ENCODE measurements at places on chromosomes 3 and 15.

DNA sequence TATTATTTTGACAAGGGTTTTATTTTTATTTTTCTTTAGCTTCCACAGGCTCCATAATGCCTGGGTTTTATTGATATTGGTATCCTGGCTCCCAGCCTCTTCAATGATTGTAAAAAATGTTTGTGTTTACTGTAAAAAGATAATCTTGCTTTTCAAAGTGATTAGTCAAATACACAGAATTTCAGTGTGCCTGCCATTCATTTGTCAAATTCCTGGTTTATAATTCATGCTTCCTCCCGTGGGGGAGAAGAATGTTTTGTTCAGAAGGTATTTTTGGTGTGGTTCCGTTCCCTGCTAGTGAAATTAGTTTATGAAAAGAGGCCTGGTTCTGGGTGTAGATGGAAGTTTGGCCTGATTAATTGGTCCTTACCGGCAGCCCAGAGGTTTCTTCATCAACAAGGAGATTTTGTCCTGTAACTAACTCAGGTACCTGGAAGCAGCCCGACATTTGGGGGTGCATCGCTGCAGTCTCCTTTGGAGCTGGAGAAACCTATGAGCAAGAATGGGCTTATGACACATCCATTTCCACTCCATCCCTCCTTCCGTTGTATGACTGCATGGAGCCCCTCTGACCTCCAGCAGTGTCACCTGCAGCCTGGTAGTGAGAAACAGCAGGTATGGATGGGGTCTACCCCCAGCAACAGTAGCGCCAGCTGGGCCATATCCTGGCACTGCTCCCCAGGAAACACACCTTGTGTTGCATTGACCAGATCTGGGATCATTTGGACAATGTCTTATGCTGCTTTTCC, 101.5 kb downstream of the PGPEP1L start:
- no peak for DNase-seq

DNA sequence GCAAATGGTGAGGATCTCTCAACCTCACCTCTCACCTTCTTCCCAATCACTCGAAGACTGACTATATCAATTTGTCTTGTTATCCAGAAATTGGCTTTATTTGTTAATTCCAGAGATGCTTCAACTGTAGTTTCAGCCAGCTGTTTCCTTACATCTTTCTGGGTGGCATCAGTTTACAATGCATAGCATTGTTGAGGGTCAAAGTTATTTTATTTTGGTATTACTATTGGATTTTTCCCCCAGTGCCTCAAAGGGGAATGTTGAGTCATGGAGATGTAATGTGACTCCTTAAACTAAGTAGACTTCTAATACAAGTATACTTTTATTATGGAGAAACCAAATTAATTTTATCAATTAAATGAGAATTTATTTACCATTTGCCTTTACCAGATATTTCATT, 351.6 kb downstream of the TIGIT start:
- no peak for DNase-seq

DNA sequence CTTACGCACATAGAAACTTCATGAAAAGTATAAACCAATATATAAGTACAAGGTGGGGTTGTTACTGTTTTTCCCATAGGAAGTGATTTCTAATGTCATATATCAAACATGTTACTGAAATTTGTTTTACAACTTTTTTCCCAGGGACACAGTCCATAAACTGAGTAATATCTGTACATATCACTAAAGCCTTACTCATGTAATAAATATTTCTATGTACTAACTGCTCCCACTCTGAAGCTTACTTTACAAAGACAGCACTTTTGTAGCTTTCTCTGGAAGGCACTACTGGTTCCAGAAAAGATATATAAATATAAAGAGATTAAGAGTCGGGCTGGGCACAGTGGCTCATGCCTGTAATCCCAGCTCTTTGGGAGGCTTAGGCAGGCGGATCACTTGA, 91.7 kb downstream of the MYO5A start:
- no peak for DNase-seq

- no peak for DNase-seq
These were observed 567.8 kb downstream of the ROBO1 start for GRCh38 chr3:79199966-79200365.

DNA sequence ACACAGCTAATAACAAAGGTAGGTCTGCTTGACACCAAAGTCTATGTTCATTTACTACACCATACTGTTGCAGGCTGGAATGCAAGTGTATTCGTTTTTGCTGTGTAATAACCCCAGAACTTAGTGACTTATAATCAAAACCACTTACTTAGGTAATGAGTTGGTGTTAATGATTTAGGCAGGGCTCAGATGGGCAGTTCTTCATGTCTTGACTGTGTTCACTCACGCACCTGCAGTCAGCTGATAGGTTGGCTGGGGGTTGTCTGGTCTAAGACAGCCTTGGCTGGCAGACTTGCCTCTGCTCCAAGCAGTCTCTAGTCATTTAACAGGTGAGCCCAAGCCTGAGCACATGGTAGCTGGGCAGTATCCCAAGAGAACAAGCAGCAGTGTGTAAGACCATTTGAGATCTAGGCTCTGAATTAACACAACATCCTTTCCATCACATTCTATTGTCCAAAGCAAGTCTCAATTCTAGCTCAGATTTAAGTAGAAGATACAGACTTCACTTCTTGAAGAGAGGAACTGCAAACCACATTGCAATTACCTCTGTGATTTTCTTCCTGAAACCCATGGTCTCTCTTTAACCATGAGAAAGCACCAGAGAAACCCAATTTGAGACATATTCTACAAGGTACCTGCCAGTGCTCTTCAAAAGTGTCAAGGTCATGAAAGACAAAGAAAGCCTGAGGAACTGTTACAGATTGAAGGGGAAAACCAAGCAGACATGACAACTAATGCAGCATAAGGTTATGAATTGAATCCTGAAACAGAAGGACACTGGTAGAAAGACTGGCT, 13.3 kb upstream of the DCLK3 start:
- DNase-seq: no peak

GRCh38 chr3:178851564-178851963, 220.0 kb downstream of the ZMAT3 start:
- DNase-seq: no peak

DNA sequence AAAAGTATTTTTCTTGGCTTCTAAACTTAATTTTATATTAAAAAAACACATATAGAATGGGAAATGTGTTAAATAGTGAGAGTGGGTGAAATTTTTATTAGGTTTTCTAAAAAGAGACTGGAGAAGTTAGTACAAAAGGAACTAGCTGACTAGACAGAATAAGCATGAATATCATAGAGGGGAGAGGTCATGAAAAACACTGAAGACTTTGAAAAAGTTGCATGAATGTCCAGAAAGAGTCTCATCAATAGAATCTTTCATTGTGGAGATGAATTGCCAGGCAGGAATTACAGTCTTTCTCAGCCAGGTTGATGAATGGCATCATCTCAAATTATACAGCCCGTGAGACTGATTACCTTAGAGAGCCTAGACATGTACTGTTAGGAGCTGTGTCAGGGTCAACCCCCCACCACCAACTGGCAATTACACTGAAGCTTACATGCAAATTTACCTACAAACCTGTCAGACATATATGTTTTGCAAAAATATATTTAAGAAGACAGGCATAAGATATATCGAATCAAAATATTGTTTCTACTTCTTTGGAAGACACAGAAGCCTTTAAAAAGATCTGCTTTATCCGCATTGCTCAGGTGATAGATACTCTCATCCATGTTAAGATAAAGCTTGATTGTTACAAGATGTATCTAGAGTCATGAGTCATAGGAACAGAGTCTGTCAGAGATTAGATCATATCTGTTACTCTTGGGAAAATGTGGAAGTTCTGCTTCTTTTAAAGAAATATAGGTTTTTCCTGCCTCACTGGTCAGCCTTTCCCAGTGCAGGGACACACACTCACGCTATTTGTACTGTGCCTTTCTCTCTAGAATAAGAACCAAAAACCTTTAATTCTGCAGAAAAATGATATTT, 34.8 kb upstream of the PFN2 start:
- DNase-seq: no peak

DNA sequence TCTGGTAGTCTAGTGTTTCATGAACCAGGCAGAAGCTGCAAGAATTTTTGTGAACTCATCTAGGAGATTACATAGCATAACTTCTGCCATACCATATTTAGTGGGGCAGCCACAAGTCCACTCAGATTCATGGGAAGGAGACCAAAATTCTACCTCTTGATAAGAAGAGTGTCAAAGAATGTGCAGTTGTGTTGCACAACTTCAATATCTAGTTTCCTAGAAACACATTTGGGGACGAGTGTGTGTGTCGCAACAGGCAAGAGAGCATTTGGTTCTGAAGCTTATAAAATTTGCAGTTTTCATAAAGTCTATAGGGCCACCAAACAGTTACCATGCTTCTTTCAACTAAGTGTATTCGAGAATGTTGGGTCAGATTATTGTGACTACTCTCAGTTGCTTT, 115.3 kb downstream of the KCNH8 start:
- no peak for DNase-seq

GRCh38 chr3:129087138-129087702, 26.6 kb downstream of the GP9 start:
- DNase-seq: no peak

GRCh38 chr3:148126956-148127355, 570.7 kb upstream of the AGTR1 start:
- DNase-seq: no peak

Data from stimulated activated CD8-positive, alpha-beta memory T cell treated with anti-CD3 and anti-CD28 coated beads, Interleukin-15, amount 100 ng/mL, for 1 hour (primary cell).